NCI-H2171 (cell line): ENCODE measurements at places on chromosomes 6 and 20.

GRCh38 chr6:17331238-17331637 lies 50.1 kb downstream of the RBM24 start:
- no peak for DNase-seq

GRCh38 chr20:63837479-63837878 lies 6.4 kb upstream of the ZBTB46 start:
- DNase-seq = no peak

DNA sequence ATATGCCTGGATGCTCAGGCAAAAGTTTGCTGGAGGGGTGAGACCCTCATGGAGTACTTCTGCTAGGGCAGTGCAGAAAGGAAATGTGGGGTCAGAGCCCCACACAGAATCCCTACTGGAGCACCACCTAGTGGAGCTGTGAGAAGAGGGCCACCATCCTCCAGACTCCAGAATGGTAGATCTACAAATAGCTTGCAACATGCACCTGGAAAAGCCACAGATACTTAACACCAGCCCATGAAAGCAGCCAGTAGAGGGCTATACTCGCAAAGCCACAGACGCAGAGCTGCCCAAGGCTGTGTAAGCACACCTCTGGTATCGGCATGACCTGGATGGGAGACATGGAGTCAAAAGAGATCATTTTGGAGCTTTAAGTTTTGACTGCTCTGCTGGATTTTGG lies 60.7 kb upstream of the GJE1 start:
- DNase-seq = no peak

GRCh38 chr20:33192912-33193501 lies 24.1 kb upstream of the BPIFA3 start:
- DNase-seq = no peak

GRCh38 chr20:19512886-19513677 lies 245.0 kb upstream of the RIN2 start:
- no peak for DNase-seq

GRCh38 chr20:46037036-46037435 lies 8.0 kb downstream of the SLC12A5 start:
- no peak for DNase-seq

- peak; percentile 44 for DNase-seq
Observed at GRCh38 chr6:68343901-68344300, 291.2 kb upstream of the ADGRB3 start.
